ENCODE measurements at places on chromosomes 6 and 20.

- peak; percentile 43 for DNase-seq
Measured at GRCh38 chr6:33607784-33608161, 13.3 kb upstream of the ITPR3 start.

DNA sequence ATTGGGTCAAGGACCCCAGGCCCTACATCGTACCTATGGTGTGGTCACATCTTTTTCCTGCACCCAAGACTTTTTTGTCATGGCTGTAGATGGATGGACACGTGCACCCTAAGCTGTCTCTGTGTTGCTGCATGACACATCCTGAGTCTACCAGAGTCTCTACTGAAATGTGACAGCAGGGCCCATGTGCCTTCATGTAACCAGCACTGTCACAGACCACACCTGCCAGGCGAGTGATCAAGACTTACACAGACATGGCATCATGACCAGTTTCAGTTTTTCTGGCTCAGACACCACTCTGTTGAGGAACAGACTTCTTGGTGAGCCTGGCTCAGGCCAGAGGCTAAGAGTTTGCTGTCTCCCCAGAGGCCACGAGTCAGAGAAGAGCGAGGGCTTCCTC is 7.6 kb downstream of the PRND start:
- DNase-seq = no peak

DNA sequence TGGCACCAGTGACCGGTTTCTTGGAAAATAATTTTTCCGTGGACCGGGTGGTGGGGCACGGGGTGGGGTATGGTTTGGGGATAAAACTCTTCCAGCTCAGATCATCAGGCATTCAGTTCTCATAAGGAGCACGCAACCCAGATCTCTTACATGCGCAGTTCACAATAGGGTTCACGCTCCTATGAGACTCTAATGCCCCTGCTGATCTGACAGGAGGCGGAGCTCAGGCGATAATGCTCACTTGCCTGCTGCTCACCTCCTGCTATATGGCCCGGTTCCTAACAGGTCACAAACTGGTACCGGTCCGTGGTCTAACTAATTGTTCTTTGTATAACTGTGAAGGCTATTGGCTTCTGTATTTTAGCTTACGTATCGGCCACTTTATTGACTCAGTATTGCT is 51.7 kb downstream of the VSTM2L start:
- DNase-seq = no peak

GRCh38 chr20:21615617-21616080 is 89.8 kb upstream of the PAX1 start:
- peak; percentile 70 for DNase-seq

DNA sequence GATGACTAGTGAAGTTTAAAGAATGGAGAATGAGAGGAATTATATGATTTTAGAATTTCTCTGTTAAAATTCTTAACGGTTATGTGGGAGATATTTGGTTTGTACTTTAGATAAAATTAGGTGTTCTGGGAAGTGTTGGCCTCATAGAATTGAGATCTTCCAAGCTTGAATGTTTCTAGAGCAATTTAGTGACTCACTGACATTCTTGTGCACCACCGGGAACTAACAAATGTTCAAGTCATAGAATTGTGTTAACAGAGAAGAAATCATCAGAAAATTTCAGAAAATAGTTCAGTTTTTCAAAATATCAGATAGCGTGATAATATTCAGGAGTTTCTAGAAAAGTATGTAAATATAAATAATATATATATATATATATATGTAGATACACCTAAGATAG is 67.9 kb upstream of the BMP5 start:
- no peak for DNase-seq

GRCh38 chr6:3159805-3160781 is 2.7 kb upstream of the TUBB2A start:
- DNase-seq = no peak

DNA sequence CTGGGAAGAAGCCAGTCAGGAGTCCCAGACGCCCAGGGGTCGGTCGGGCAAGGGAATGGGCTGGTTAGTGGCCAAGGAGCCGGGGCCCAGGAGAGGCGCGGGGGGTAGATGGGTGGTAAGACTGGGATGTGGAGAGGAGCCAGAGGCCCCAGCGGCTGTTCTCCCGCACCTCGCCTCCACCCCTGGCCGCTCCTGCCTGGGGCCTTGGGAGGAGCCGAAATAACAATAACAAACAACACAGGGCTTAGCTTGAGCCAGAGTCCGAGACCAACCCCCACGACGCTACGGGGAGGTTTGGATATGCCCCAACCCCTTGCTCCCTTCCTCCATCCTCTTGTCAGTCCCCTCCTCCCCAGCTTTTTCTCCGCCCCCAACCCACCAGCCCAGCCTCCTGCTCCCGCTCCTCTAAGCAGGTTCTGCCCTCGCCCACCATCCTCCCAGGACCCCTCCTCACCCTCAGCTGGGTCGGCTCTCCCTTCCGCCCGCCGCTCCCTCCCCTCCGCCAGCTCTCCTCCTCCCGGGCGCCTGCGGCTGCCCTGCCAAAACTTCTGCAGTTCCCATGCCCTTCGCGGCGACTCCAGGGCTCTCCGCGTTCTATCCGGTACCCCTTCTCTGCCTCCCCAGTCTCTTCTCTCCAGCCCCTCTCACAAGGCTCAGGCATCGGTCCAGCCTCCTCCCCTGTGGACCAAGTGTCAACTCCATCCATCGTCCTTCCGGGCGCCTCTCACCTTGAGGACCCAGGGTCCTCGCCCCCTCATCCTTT is 1.1 kb downstream of the RNF39 start:
- peak; percentile 39 for DNase-seq

DNA sequence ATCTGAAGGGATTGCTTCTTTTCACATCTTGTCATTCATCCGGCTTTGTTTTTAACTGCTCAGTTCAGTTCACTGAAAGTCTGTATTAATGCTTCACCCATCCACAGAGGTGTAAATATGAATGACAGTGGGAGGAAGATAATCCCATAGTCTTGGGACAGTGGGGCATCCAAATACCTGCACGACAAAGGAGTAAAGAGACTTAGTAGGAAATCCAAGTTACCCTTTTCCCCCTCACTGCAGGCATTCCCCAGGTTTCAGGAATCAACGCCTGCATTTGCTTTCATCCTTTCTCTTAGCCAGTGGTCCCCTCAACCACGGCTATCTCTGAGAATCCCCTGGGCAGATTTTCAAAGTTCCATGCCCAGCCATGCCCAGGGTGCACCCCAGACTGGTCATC is 110.2 kb downstream of the MYLK4 start:
- DNase-seq = no peak

DNA sequence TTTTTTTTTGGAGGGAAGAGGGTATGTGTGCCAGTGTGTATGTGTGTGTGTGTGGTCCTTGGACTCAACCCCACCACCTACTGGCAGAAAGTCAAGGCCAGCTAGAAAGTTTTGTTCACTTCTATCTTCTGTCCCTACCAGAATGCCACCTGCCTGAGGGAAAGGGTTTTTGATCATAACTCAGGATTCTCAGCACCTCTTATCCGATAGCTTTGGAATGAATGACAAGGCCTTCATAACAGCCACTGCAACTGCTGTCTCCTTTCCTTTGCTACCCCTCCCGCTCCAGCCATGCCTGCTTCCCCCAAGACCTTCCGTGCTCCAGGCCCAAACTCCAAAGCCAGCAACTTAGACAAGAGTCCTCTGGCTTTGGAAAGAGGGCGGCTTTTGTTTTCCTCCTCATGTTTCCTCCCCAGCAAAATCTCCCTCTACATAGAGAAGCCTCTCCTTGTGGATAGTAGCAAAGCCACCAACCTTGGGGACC is 18.7 kb downstream of the BTN3A1 start:
- peak; percentile 48 for DNase-seq

- DNase-seq = no peak
Measured at GRCh38 chr6:81623106-81623759, 129.2 kb downstream of the TENT5A start.

DNA sequence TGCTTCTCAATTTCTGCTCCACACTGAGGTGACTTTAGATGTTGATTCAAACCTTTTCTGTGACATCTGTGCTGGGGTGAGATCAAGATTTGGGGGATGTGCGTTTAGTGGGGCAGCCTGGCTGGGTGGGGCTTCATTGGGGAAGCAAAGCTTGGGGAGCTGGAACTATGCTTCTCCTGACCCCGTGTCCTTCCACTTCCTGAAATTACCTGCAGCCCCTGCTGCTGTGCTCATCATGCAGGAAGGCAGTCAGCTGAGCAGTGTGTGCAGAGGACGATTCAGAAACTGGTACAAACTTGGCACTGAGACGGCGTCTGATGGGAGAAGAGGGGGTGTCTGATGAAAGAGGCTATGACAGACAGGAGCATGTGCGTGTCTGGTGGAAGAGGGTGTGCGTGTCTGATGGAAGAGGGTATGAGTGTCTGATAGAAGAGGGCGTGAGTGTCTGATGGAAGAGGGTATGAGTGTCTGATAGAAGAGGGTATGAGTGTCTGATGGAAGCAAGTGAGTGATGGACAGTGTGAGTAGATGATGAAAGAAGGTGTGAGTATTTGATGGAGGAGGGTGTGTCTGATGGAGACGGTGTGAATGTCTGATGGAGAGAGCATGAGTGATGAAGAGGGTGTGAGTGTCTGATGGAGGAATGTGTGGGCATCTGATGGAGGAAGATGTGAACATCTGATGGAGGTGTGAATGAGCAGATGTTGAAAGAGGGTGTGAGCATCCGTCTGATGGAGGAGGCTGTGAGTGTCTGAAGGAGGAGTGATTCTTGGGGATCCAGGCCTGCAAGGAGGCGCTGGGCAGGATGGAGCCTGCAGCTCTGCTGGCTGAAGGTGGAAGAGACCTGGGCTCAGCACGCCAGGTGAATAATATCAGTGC is 103.4 kb downstream of the SYCP2 start:
- no peak for DNase-seq

- no peak for DNase-seq
Measured at GRCh38 chr6:42401613-42401951, 50.1 kb downstream of the TRERF1 start.

DNA sequence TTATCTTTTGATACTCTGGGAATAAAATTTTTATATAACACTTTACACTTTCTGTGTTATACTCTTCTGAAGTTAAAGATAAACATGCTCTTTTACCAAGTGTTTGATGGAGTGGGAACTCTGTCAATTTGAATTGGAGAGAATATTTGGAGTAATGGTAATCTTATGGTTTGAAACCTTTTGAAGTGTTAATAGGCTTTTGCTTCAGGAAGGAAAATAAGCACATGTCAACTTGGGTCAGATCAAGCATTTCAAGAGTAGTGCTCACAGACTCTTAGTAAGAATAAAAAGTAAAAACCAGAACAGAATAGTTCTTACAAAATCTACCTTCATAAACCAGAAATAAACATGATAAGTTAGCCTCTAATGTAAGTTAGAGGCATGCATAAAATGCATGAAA is 24.4 kb upstream of the IRAK1BP1 start:
- DNase-seq = no peak

GRCh38 chr6:117706504-117706903 is 31.2 kb downstream of the NUS1 start:
- no peak for DNase-seq

GRCh38 chr6:64811119-64811518 is 895.9 kb downstream of the EYS start:
- no peak for DNase-seq

- no peak for DNase-seq
Measured at GRCh38 chr20:14580418-14581074, 243.1 kb upstream of the FLRT3 start.

DNA sequence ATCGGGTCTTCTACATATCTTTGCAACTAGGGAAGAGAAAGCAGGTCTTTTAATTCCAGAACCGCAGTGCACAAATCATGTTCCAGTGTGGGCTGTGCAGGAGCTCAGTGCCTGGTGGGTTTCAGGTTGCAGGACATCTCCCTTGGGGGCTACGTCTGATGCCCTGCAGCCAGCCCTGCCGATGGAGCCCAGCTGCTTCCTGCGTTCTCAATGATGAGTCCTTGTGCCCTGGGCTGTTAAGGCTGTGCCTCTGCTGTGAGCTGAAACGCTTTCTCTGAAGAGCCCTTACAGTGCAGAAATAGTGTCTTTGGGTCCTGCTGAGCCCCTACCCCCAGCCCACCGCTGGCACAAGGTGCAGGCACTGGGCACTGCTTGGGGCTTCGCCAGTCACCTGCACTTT is 192.9 kb downstream of the SYNDIG1 start:
- no peak for DNase-seq

GRCh38 chr20:24836041-24836533 is 113.0 kb upstream of the CST7 start:
- DNase-seq = no peak

GRCh38 chr6:33513213-33513612 is 58.8 kb downstream of the ZBTB9 start:
- no peak for DNase-seq
